Activated CD8-positive, alpha-beta T cell treated with anti-CD3 and anti-CD28 coated beads for 36 hours (primary cell): ENCODE measurements at places on chromosomes 11 and 22.

- peaks cover 16% of the 10 kb centered on the region for H3K36me3 ChIP-seq
- no peaks in the 10 kb centered on the region for H3K27me3 ChIP-seq
- DNase-seq = no peak
- no peaks in the 10 kb centered on the region for H3K4me1 ChIP-seq
- H3K27ac ChIP-seq = no peak overlapping the region
- no peak overlapping the region for H3K4me3 ChIP-seq
Measured at GRCh38 chr11:71433648-71434450, 14.3 kb downstream of the DHCR7 start.

DNA sequence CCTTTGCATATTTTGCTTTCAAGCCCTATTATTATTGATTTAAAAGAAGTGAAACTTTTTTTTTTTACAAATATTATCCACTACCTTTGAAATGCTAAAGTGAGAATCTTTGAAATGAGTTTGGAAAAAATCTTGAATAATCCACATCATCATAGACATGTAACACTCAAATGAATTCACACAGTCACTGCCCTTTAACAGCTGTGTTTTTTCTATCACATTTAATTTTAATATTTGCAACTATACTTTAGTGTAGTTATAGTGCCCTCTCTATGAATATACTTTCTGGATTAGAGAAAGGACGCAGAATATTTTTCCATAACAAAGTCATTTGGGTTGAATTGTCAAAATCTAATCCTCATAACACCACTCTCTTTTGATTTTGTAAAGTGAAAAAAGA is 37.9 kb upstream of the MTMR2 start:
- DNase-seq = no peak
- no peaks in the 10 kb centered on the region for H3K4me1 ChIP-seq

- H3K27ac ChIP-seq = no peak overlapping the region
- no peak overlapping the region for H3K4me3 ChIP-seq
- H3K27me3 ChIP-seq = no peaks in the 10 kb centered on the region
- DNase-seq = no peak
- H3K4me1 ChIP-seq = no peaks in the 10 kb centered on the region
- peaks cover 25% of the 10 kb centered on the region for H3K36me3 ChIP-seq
Measured at GRCh38 chr11:9525116-9525515, 48.4 kb upstream of the WEE1 start.

- DNase-seq = no peak
- peaks cover 9% of the 10 kb centered on the region for H3K27me3 ChIP-seq
- H3K4me1 ChIP-seq = no peaks in the 10 kb centered on the region
- no peak overlapping the region for H3K4me3 ChIP-seq
- no peaks in the 10 kb centered on the region for H3K36me3 ChIP-seq
Measured at GRCh38 chr11:60347084-60347797, 20.2 kb downstream of the MS4A6E start.

GRCh38 chr11:32849761-32850160 is 20.0 kb downstream of the PRRG4 start:
- H3K27me3 ChIP-seq = no peaks in the 10 kb centered on the region
- H3K4me3 ChIP-seq = no peak overlapping the region
- H3K27ac ChIP-seq = no peak overlapping the region
- peaks cover 3% of the 10 kb centered on the region for H3K4me1 ChIP-seq
- no peaks in the 10 kb centered on the region for H3K36me3 ChIP-seq

- no peak overlapping the region for H3K27ac ChIP-seq
- DNase-seq = no peak
- peaks cover 16% of the 10 kb centered on the region for H3K4me1 ChIP-seq
- no peaks in the 10 kb centered on the region for H3K36me3 ChIP-seq
- no peak overlapping the region for H3K4me3 ChIP-seq
- H3K27me3 ChIP-seq = peaks cover 13% of the 10 kb centered on the region
Measured at GRCh38 chr11:120208777-120209176, 2.1 kb upstream of the OAF start.

GRCh38 chr22:18905540-18906409 is at the start of gene DGCR6:
DGCR6 (plus strand) TSS chr22:18906320; CDS start chr22:18906375, 55 bp downstream.
- DNase-seq = no peak
- no peaks in the 10 kb centered on the region for H3K36me3 ChIP-seq
- H3K27me3 ChIP-seq = no peaks in the 10 kb centered on the region

- peaks cover 33% of the 10 kb centered on the region for H3K36me3 ChIP-seq
- H3K4me3 ChIP-seq = no peak overlapping the region
- DNase-seq = no peak
- H3K27me3 ChIP-seq = no peaks in the 10 kb centered on the region
Measured at GRCh38 chr11:12171921-12172320, 61.5 kb downstream of the MICAL2 start.

DNA sequence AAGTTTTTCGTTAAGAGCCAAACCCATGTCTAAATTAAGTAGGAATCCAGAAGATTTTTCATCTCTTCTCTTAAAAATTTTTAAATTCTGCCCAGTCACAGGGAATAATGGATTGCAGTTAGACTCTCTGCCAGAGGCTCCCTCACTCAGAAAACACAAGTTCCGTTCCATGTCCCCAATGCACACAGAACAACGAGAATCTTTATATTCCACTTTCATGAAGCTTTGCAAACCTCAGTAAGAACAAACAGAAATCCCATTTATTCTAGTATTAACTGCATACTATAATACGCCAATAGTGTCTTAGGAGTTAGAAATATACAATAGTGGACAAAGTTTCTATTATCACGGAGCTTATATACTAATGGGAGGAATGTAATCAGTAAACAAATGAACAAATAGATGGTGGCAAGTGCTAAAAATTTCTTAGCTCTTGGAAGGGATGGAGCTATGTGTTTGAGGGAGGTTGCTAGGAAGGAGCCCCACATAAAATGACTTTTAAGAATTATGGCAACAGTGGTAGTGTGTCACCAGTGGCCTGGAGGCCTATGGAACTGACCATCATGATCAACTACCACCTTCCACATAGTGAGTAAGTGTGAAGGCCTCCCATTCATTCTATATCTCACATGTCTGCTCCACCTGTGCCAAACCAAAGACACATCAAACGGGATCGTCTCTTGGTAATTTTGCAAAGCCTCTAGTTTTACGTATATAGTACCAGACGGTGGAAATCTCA is 24.9 kb downstream of the PICALM start:
- peak overlapping the region; percentile 75 for H3K27ac ChIP-seq
- no peak for DNase-seq
- H3K27me3 ChIP-seq = no peaks in the 10 kb centered on the region
- H3K36me3 ChIP-seq = peaks cover 15% of the 10 kb centered on the region
- H3K4me1 ChIP-seq = peaks cover 77% of the 10 kb centered on the region

GRCh38 chr11:61138935-61139334 is 22.3 kb downstream of the VPS37C start:
- H3K4me1 ChIP-seq = no peaks in the 10 kb centered on the region
- DNase-seq = no peak
- H3K27me3 ChIP-seq = no peaks in the 10 kb centered on the region
- H3K4me3 ChIP-seq = no peak overlapping the region

- H3K27ac ChIP-seq = no peak overlapping the region
- H3K36me3 ChIP-seq = no peaks in the 10 kb centered on the region
- H3K27me3 ChIP-seq = no peaks in the 10 kb centered on the region
- H3K4me3 ChIP-seq = no peak overlapping the region
- no peaks in the 10 kb centered on the region for H3K4me1 ChIP-seq
Measured at GRCh38 chr22:27492566-27493201, 308.9 kb downstream of the MN1 start.

DNA sequence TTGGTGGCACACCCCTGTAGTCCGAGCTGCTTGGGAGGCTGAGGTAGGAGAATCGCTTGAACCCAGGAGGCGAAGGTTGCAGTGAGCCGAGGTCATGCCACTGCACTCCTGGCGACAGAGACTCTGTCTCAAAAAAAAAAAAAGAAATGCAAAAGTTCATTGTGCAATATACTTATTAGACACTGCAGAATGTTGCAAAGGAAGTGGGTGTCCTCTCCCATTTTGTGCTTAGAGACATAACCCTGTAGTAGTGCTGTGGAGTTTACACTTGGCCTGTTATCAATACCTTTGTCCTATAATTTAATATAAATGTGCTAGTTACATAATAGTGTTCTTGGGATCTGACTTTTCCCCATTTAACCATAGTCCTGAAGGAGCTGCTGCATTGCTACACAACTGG is 9.4 kb downstream of the BCL2L13 start:
- H3K27ac ChIP-seq = no peak overlapping the region
- no peak overlapping the region for H3K4me3 ChIP-seq
- peaks cover 5% of the 10 kb centered on the region for H3K36me3 ChIP-seq
- peaks cover 4% of the 10 kb centered on the region for H3K4me1 ChIP-seq
- no peaks in the 10 kb centered on the region for H3K27me3 ChIP-seq

- H3K4me3 ChIP-seq = no peak overlapping the region
- DNase-seq = no peak
- H3K36me3 ChIP-seq = no peaks in the 10 kb centered on the region
- no peaks in the 10 kb centered on the region for H3K4me1 ChIP-seq
Measured at GRCh38 chr22:50718352-50718709, 19.7 kb upstream of the ACR start.

GRCh38 chr11:65506772-65507505 is 8.1 kb downstream of the MALAT1 start:
- H3K4me3 ChIP-seq = no peak overlapping the region
- DNase-seq = peak; percentile 68
- peaks cover 8% of the 10 kb centered on the region for H3K36me3 ChIP-seq
- H3K27ac ChIP-seq = peak overlapping the region; percentile 73
- H3K27me3 ChIP-seq = no peaks in the 10 kb centered on the region

DNA sequence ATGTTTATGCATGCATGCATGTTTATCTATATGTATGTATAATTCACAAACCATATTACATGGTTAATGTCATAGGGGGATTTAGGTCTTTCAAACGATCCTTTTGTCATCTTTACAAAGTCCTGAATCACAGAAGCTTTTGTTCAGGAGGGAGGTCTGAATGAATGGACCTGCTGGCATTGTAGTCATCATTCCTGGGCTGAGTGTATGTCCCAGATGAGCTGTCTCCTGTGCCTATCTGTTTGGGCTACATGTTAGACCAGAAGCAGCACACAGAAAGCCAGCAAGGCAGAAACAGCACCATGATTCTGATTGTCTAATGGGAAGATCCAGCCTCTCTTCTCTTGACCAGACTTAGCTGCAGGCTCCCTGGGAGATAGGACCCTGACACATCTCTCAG is 69.5 kb downstream of the ADM start:
- H3K27me3 ChIP-seq = peaks cover 5% of the 10 kb centered on the region
- no peaks in the 10 kb centered on the region for H3K4me1 ChIP-seq
- no peak for DNase-seq
- no peak overlapping the region for H3K27ac ChIP-seq
- no peak overlapping the region for H3K4me3 ChIP-seq
